CD4-positive, alpha-beta T cell treated with Interleukin-4 for 1 hour (primary cell): ENCODE measurements at places on chromosomes 12 and 14.
A peak's percentile ranks its signal among the peaks of the same experiment; 100 is the strongest.

DNA sequence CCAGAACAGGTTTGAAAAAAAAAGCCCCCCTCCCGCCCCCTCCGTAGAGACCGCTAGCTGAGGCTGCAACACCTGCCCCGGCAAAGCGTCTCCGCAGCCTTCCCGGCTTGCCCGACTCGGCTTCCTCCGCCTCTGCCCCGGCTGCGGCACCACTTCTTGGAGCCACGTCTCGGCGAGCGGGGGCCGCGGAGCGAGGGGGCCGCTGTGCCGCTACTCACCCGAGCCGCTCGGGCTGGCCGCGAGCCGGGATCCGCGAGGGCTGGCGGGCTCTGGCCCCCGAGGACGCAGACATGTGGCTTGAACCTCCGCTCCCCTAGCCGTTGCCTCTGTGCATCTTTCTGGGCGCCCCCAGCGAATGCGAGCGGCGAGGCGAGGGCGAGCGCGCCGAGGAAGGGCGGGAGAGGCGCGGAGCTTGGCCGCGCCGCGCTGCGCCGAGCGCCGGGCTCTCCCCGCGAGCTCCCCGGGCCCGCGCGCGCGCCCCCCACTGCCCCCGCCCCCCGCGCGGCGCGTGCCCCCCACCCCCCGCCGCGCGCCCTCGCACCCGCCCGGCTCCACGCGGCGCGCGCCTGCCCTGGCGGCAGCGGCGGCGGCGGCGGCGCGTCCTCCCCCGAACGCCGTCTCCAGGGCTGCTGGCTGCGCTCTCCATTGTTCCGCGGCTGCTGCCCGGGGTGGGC lies 249.5 kb downstream of the APAF1 start:
- no peak for DNase-seq

DNA sequence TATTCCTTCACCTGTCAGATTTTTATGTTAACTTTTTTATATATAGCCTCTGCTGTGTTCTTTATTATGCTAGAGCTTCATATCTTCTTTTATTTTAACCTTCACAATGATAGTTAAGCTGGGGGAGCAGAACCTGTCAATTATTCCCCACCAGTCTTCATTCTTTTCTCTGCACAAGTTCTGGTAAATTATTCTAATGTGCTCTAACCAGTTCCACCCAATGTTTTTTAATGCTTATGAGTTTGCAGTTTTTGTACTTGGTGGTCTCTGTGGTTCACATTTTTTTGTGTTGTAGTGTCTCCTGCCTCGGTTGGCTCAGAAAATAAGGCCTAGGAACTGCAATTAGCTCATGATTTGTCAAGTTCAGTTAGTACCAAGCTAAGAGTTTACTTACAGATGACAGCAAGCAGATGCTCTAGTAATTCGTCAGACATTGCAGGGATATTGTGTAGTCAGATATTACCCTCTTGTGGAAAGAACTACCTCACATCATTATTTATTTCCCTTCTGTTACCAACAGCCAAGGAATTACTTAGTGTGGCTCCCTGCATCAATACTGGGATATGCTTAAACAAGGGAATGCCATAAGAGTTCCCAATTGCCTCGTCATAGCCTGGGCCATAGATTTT lies 14.5 kb downstream of the DYRK2 start:
- no peak for DNase-seq

- peak; percentile 38 for DNase-seq
Observed at GRCh38 chr14:99672506-99673304, 11.4 kb upstream of the CYP46A1 start.

GRCh38 chr14:60753264-60754119 lies 18.9 kb downstream of the MNAT1 start:
- peak; percentile 75 for DNase-seq

DNA sequence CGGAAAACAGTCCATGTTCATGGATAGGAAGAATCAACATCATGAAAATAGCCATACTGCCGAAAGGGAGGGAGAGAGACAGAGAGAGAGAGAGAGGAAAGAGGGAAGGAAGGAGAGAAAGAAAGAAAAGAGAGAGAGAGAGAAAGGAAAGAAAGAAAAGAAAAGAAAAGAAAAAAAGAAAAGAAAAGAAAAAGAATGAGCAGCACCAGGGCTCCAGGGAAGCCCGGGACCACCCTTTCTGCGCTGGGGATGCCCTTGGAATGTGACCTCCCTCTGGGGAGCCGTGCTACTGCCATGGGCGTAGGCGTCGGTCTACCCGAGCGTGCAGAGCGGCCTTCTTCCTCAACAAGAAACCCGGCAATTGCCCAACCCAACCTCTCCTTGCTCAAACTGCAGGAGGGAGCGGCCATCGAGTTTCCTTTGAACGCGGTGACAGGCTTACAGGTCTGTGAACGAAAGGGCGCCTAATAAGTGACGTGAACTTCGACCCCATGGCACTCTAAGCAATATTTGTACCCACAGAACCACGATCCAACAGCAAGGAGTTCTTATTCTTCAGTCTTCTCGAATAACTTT lies 16.9 kb downstream of the OR6S1 start:
- peak; percentile 74 for DNase-seq

DNA sequence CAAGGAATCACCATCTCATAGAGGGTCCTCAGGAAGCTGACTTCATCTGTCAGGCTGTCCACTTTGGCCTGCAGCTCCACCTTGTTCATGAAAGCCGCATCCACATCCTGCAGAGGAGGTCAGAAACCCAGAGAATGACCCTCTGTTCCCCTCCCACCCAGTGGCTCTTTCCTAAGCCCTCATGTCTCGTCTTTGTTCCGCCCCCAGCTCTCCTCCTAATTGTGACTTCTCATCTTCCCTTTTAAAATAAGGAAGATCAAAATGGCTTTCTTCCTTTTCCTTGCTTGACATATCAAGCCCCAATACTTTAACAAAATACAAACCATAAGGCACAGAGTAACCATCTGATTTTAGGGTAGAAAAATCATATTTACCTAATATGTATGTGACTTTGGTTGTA lies 4.4 kb downstream of the KRT76 start:
- no peak for DNase-seq

GRCh38 chr12:124713041-124713435 lies 145.6 kb upstream of the NCOR2 start:
- peak; percentile 87 for DNase-seq

DNA sequence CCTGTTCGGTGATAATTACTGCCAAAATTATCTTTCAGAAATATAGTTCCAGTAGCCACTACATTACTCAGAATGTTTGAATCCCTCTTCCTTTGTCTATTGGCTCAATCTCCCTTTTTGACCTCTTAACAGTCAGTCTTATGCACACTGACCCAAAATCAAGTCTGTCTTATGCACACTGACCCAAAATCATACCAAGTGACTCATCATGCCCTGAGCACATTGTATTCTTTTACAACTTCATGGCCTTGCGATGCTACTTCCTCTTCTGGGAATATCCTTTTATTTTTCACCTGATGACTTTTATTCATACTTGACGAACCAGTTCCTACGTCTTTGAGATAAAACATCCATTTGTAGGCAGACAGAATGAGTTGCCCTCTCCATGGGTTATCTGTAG lies 182.3 kb downstream of the NPAS3 start:
- DNase-seq = no peak

DNA sequence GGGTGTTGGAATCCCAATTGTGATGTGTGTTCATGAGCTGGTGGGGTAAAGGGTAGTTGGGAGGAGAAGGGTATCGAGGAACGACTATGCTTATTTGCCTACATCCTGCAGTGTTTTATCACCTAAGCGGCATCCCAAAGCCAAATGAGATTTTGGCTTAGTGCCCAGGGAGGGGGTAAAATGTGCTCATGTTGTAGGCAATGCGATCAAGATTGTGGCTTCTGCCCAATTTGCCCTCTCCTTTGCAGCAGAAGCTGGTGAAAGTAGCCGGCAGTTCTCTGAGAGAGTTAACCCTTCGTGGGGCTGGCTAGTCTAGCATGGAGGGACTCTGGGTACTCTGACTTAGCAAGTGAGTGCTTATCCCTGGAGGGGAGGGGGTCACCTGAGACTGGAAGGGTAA lies 753 bp downstream of the RPH3A start:
- DNase-seq = no peak

DNA sequence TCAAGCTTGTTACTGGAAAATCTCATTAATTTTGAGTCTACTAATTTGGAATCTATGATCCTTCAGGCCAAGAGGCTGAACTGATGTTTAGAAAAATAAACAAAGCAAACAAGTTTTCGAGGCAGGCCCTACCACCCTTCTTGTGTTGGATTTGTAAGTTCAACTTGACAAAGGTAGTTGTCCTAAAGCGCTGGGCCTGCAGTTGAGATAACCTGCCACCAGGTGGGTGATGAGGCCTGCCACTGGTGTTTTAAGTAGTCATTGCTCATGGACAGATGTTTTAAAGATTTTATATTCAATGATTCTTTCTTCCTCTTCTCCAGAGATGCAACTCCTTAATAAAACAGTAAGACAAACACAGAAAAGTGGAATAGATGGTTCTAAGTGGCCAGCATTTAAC lies 19.4 kb downstream of the ACVRL1 start:
- peak; percentile 44 for DNase-seq

- no peak for DNase-seq
Observed at GRCh38 chr14:95156161-95157047, 925 bp downstream of the DICER1 start.

- peak; percentile 50 for DNase-seq
Observed at GRCh38 chr12:21697904-21698630, 40.4 kb upstream of the LDHB start.

- DNase-seq = no peak
Observed at GRCh38 chr14:22370084-22370847, 218.8 kb downstream of the DAD1 start.

DNA sequence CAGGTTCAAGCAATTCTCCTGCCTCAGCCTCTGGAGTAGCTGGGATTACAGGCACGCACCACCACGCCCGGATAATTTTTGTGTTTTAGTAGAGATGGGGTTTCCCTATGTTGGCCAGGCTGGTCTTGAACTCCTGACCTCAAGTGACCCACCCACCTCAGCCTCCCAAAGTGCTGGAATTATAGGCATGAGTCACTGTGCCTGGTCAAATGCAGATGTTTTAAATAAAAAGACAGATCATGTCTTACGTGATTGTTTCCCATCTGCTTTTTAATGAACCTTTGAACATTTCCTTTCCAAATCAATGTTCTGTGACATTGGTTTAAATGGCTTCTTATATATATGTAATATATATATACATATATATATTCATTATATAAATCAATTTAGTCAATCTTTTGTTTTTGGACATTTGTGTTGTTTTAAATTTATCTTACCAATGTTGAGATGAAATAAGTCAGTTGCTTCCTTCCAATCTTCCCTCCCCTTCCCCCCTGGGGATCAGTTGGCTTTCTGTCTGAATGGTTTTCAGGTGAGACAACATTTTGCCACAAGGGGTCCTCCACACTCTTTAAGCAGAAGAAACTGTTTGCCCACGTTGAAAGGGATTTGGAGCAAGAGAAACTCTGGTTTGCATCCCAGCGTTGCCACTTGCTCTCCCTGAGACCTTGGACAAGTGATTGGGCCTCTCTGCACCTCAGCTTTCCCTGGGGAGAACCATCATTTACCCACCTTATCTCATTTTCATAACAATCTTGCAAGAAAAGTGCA lies 47.6 kb upstream of the RBM19 start:
- no peak for DNase-seq

GRCh38 chr12:27534060-27534764 lies 10.2 kb downstream of the PPFIBP1 start:
- DNase-seq = peak; percentile 34

GRCh38 chr12:113876160-113876559 lies 90.0 kb downstream of the RBM19 start:
- DNase-seq = no peak

DNA sequence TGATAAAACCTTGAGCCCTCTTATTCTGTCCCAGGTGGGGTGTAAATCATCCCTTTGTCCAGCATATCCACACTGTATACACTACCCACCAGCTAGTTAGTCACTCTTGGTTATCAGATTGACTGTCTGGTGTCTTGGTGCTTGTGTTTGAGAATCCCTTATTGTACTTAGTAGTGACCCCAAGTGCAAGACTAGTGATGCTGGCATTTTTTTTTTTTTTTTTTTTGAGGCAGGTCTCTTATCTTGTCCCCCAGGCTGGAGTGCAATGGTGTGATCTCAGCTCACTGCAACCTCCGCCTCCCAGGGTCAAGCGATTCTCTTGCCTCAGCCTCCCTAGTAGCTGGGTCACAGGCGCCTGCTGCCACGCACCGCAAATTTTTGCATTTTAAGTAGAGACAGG lies 5.8 kb downstream of the VRK1 start:
- no peak for DNase-seq

GRCh38 chr12:124031058-124031457 lies 58.0 kb downstream of the ZNF664 start:
- no peak for DNase-seq

- DNase-seq = no peak
Observed at GRCh38 chr14:26233118-26233517, 364.7 kb downstream of the NOVA1 start.

GRCh38 chr12:105076098-105076497 lies 8.2 kb downstream of the ALDH1L2 start:
- DNase-seq = no peak
